ENCODE measurements at places on chromosomes 4 and X. TPM values are rescaled to one million over a fixed set of nuclear protein-coding genes. Genes with fewer than 3 reads are reported as not detected.

NHSL2 gene
- polyA plus RNA-seq = 0.75 TPM

- DNase-seq = no peak
These were observed 36.3 kb upstream of the TENM3 start for GRCh38 chr4:182206916-182207315.

GJB1 gene
- polyA plus RNA-seq = not detected

ASB12 gene
- polyA plus RNA-seq = not detected

FABP2 gene
- not detected for polyA plus RNA-seq

DNA sequence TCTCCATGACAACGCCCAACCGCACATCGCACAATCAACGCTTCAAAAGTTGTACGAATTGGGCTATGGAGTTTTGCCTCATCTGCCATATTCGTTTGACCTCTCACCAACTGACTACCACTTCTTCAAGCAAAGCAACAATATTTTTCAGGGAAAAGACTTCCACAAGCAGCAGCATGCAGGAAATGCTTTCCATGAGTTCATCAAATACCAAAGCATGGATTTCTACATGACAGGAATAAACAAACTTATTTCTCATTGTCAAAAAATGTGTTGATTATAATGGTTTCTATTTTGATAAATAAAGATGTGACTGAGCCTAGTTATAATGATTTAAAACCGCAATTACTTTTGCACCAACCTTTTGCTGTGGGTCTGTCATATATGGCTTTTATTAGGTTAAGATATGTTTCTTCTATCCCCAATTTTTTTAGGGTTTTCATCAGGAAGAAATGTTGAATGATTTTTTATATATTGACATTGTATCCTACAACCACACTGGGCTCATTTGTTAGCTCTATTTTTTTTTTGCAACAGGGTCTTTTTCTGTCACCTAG lies 138.4 kb downstream of the PWWP3B start:
- DNase-seq = no peak

DNA sequence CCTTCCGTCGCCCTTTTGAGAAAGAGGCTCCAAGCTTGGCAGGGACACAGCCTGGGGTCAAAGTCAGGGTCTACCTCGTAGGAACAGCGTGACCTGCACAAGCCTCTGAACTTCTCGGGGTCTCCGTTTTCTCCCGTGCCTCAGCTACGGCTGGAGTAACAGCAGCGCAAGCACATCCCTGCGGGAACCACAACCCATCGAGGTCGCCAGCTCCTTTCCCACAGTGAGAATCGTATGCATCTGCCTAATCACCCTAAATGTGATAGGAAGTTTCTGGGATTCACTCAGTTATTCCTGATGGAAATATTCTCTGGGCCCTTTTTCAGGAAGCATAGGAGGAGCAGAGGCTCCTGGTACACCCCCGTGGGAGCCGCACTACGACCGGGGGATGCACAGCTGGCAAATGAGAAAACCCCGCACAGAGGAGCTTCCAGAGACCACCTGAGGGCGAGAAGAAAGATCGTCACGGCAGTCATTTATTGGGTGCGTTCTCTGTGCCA lies 24.7 kb downstream of the PPP2R2C start:
- no peak for DNase-seq

GRCh38 chrX:154516656-154517100 lies 646 bp upstream of the FAM3A start:
- DNase-seq = peak; percentile 54

DNA sequence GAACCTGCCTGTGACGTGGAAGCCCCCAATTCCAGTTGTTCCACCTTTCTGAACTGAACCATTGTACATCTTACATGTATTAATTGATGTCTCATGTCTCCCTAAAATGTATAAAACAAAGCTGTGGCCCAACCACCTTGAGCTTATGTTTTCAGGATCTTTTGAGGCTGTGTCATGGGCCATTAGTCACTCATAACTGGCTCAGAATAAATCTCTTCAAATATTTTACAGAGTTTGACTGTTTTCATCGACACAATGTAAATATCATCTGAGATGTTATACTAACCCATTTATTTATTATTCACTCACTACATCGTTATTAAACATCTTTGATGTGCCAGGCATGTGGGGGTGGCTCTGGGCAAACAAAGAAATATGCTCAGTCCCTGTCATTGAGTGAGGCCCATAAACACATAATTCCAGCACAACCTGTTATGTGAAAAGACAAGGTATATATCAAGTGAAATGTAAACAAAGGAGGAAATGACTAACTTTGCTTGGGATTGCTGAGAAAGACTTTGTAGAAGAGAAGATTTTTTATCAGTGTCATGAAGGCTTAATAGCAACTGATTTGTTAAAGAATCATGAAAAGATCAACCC lies 34.5 kb upstream of the PPM1K start:
- no peak for DNase-seq

NDST4 gene
- not detected for polyA plus RNA-seq

COX18 gene
- polyA plus RNA-seq = 6.0 TPM

DNA sequence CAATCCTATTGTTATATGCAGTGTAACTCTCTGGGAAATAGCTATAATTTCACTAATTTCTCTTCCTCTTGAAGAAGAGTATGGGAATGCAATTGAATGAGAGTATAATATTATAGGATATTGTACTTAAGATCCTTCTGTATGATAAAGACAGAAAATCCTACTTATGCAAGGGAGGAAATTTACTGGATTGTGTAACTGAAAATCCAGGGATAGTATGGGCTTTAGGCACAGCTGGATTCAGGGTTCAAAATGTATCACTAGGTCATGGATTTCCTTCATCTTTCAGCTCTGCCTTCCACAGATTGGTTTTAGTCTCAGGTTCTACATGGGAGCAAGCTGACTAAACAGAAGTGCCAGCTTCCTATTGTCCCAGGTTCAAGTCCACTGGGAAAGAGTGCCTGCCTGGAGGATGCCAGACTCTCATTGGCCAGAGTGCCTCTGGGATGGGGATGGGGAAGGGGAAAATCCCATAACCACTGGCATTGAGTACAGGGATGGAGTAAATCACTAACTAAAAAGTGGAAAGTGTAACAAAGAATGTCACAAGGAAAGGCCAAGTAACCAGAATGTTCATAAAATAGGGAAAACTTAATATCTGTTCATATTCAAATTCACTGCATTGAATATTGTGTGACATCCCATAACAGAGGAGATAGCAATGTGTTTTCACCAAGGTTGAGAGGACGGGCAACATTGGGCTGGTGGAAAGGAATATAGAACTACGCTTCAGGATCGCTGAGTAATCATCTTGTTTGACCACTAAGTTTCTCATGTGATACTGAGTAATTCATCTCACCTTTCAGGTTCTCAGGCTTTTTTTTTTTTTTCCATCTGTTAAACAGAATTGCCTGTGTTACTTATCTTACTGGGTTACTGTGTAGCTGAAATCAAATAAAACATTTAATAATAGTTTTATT lies 75.7 kb downstream of the ANXA3 start:
- DNase-seq = no peak

GRCh38 chr4:158122501-158122900 lies 50.3 kb downstream of the GASK1B start:
- DNase-seq = peak; percentile 55

MMRN1 gene
- polyA plus RNA-seq = not detected

DNA sequence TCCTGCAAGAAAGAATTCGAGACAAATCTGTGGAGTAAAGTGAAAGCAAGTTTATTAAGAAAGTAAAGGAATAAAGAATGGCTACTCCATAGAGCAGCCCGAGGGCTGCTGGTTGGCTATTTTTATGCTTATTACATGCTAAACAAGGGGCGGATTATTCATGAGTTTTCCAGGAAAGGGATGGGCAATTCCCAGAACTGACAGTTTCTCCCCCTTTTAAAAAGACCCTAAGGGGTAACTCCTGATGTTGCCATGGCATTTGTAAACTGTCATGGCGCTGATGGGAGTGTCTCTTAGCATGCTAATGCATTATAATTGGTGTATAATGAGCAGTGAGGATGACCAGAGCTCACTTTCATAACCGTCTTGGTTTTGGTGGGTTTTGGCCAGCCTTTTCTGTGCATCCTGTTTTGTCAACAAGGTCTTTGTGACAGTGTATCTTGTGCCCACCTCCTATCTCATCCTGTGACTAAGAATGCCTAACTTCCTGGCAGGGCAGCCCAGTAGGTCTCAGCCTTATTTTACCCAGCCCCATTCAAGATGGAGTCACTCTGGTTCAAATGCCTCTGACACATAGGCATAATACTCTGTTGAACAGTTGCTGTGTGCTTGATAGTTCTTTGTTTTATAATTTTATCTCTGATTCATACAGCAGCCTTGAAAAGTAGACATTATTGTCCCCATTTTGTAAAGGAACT lies 25.8 kb downstream of the GAB1 start:
- DNase-seq = no peak
